Stimulated activated CD4-positive, alpha-beta T cell treated with anti-CD3 and anti-CD28 coated beads, Interleukin-4, amount 100 ng/mL, for 1 hour (primary cell): ENCODE measurements at places on chromosomes 6 and 20.

GRCh38 chr20:47040506-47041125, 146.0 kb downstream of the EYA2 start:
- DNase-seq = no peak

GRCh38 chr20:12337601-12338000, 419.9 kb downstream of the BTBD3 start:
- DNase-seq = no peak

- DNase-seq = no peak
Measured at GRCh38 chr6:123551939-123552707, 84.6 kb downstream of the TRDN start.

GRCh38 chr6:156519940-156520339, 257.2 kb upstream of the ARID1B start:
- no peak for DNase-seq

- no peak for DNase-seq
Measured at GRCh38 chr6:30813631-30814145, 69.3 kb upstream of the IER3 start.

DNA sequence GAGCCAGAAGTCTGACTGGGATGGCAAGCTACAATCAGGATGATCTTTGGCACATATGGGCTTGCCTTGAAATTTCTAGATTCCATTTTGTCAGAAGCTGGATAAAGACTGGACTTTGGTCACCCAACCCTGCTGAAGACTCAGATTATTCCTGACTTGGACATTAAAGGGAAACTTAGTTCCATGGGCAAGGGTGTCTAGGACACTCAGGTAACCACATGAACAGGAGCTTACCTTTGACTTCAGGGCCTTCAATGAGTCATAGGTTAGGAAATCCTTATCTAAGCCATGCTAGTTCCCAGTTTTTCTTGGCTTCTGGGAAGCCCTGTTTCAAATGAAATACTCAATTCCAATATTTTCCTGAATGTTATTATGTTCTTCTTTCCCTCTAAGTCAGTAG, 28.5 kb upstream of the IFNGR1 start:
- DNase-seq = no peak
